ENCODE measurements at places on chromosomes 1 and 21.
A peak's percentile ranks its signal among the peaks of the same experiment; 100 is the strongest.

GRCh38 chr1:225857256-225857655 is 24.9 kb downstream of the TMEM63A start:
- no peak for DNase-seq

- DNase-seq = no peak
Observed at GRCh38 chr1:56758135-56758534, 61.1 kb downstream of the FYB2 start.

DNA sequence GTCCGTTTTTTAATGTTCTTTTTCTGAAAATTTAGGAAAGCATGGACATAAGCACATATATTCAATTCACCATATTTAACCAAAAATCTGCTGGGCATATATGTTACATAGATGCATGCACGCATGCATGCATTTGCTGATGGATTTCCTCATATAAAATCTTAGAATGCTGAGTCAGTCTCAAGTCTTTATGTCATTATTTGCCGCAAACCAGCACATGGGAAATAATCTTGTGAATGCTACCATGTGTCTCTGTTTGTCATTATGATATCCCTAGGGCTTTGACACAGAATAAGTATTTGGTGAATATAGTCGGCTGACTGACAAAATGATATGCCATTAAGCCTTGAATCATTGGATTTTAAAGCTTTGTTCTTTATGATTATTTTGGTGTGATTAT is 776.5 kb downstream of the KCNT2 start:
- no peak for DNase-seq

GRCh38 chr1:156742017-156742416 is 1.1 kb upstream of the MRPL24 start:
- no peak for DNase-seq

GRCh38 chr1:150530491-150531159 is 15.1 kb downstream of the FALEC start:
- no peak for DNase-seq

GRCh38 chr1:32741059-32741412 is 38.5 kb upstream of the SYNC start:
- DNase-seq = no peak

DNA sequence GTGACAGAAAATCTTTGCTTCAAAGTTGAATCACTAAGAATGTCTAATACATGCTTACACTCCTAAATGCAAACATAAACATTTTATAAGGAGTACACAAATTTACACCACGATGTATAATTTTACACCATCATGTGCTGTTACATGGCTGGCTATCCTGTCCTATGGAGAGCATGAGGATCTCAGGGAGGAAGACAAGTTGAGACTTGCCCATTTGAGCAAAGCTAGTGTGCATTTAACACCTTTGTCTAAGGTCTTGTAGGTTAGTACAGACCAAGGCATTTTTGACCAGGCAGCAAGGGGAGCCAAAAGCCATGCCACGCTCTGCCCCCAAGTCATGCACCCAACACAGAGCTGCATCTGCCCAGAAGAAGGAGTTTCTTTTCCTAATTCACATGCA is 14.5 kb upstream of the COG2 start:
- no peak for DNase-seq

- DNase-seq = no peak
Observed at GRCh38 chr1:219772265-219773036, 155.9 kb downstream of the SLC30A10 start.

GRCh38 chr1:201026234-201026633 is 2.7 kb upstream of the KIF21B start:
- no peak for DNase-seq

DNA sequence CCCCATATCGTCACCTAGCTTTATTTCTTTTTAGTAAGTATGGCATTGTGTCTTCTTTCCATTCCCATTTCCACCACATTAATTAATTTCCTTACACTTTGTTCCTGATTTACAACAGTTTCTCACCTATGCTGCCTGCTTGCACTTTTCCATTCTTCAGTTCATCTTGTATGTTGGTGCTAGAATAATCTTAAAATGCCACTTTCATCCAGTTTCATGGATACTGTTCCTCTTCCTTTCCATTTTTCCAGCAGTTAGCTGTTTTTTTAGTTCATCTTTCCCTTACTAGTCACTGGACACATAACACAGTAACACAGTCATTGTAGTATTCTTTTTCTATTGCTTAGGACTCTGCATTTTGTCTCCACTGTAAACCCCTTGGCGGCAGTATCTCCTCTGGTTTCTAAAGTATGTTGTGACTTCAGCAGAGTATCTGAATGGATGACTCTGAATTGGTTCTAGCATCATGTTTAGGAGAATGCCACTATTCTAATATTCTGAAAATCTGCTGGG is 2.1 kb downstream of the CDC7 start:
- peak; percentile 7 for DNase-seq

DNA sequence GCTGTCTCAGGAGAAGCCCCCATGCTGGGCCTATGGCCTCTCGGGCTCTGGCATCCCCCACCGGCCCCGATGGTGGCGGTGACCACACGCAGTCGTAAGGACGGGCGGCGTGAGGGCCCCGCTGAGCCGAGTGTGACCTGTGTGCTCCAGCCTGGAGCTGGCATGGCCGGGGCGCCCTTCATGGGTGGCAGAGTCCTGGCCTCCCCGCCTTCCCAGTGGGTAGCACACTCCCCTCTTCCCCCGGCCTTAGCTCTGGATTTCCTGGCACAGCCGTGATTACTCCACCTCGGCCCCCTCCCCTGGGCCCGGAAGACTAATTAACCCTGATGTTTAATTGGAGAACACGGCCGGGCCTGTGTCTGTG is 44.6 kb downstream of the SLX9 start:
- DNase-seq = no peak

DNA sequence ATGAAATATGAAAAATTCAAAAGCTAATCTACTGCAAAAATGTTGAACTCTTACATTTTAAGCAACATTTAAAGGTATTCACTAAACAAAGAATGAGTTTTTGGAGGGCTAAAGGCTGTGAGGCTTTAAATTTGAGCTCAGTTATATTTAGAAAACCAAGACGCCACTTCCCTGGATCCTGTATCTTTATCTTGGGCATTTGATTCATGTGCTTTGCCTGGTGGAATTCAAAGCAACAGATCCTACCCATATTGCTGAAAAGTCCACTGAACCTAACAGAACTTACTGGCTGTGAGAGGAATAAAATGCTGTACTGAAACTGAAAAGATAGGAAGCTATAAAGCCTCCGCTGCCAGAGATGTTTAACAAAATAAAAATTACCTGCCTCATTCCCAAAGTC is 14.3 kb downstream of the FOXJ3 start:
- no peak for DNase-seq

- DNase-seq = no peak
Observed at GRCh38 chr21:36852864-36853263, 113.6 kb downstream of the HLCS start.

DNA sequence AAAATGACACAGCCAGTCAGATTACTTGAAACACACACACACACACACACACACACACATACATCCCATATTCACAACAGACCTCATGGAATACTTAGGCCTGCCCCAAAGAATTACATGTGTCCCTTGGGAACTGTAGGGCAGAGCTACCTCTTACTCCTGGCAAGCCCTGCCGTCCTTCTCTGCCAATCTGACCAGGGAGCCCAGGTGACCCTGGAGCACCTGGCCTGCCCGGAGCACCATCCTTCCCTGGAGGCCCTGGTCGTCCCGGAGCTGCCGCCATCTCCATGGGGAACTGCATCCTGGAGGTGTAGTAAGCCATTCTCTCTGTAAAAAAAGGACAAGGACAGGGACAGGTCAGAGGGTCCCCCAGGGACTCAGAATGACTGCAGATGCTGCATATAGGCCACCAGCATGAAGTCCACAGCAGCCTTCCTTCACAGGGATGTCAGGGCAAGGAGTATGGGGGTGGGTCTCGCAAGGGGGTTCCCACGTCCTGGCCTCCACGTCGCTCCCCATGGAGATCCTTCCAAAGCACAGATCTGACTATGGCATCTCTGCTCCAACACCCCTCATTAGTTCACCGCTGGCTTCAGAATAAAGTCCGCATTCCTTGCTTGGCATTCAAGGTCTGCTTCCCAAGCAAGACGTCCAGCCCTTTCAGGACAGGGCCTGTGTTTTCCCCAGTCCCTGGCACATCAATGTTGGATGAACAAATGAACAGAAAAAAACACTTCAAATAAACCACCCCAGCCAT is 9.2 kb upstream of the PEF1 start:
- DNase-seq = no peak

GRCh38 chr1:1424707-1425106 is 3.6 kb upstream of the ANKRD65 start:
- no peak for DNase-seq

DNA sequence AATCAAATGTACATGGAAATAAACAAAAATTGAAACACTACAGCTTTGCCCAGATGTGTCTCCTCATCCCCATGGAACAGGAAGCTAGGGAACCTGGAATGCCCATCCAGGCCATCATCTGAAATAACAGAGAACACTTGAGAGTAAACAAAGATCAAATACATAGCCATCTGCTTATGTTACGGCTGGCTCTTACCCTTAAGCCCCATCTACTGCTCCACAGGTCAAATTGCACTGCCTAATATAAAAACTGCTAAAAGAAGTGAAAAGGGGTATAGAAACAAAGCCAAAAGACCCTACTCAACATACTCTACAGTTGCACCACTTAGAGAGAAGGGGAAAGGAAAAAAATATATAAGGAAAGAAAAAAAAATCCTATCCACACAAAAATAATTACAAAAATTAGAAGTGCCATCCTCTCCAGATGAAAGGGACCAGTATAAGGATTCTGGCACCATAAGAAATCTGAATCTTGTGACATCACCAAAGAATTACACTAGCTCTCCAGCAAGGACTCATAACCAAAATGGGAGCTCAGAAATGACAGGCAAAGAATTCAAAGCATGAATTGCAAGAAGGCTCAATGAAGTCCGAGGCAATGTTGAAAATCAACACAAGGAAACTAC is 26.9 kb downstream of the OR6Y1 start:
- DNase-seq = peak; percentile 4

DNA sequence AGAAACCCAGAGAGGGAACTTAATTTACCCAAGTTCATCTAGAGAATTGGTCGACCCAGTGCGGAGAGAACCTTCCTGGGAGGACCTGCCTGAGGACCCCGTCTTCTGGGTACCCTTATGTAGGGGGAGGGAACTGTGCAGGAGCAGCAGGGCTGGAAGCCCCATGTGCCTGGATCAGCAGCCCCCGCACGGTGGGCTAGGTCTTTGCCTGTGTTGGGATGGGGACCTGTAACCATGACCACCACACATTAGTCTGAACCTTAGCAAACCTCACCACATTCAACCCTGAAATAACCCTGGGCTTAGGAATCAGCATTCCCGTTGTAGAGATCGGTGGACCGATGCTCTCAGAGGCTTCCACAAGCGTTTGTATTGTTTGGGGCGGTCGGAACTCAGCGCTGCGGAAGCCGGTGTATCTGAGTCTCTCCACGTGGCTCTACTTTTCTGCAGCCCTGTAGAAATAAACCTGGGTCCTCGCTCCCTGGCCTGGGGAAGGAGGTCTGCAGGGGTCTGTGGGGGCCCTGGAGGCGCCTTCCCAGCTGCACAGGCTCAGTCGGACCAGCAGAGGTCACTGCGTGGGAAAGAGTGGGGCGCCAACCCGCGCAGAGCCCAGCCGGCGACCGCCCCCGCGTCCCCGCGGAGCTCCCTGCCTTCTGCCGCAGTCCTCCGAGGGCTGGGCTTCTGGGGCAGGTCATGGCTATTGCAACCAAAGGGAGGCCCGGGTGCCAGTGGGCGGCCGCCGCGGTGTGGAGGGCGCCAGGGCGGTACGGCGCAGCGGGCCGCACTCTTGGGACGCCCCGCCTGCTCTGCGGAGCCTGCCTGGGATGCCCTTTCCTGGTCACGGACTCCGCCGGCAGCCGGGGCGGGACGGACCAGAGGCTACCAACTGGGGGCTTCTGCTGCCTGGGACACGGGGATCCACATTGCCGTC is 36.2 kb upstream of the KCNA10 start:
- DNase-seq = no peak
